CD4-positive, CD25-positive, alpha-beta regulatory T cell (primary cell): ENCODE measurements at places on chromosomes 12 and 14. TPM values are rescaled to one million over a fixed set of nuclear protein-coding genes. Genes with fewer than 3 reads are reported as not detected.

GRCh38 chr14:100591453-100592371 is 4.5 kb upstream of the BEGAIN start:
- H3K36me3 ChIP-seq: no peaks in the 10 kb centered on the region
- H3K27me3 ChIP-seq: peaks cover 7% of the 10 kb centered on the region
- DNase-seq: no peak
- H3K4me3 ChIP-seq: no peak overlapping the region
- H3K4me1 ChIP-seq: peaks cover 3% of the 10 kb centered on the region
- H3K27ac ChIP-seq: no peak overlapping the region

DNA sequence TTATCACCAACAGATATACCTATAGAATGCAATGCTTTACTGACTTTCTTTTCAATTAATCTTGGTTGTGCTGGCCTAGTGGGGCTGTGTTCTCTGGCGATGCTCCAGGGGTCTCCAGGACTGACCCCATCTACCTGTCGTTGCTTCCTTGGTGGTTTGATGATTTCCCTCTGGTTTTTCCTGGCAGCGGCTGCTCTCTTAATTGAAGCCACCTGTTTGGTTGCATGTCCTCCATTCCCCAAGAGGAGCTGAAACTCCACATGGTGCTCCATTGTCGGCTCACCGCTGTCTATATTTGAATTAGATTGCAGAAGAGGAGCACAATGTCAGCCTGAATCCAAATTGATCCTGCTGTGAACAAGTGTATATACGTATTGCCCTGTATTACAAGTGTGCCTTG is 7.1 kb upstream of the IFNG-AS1 start:
- H3K27ac ChIP-seq: no peak overlapping the region
- H3K4me1 ChIP-seq: no peaks in the 10 kb centered on the region
- H3K36me3 ChIP-seq: no peaks in the 10 kb centered on the region

GRCh38 chr12:115910057-115910456 is 367.4 kb downstream of the MED13L start:
- no peaks in the 10 kb centered on the region for H3K36me3 ChIP-seq
- DNase-seq: no peak
- H3K4me1 ChIP-seq: no peaks in the 10 kb centered on the region
- H3K4me3 ChIP-seq: no peak overlapping the region

- no peaks in the 10 kb centered on the region for H3K27me3 ChIP-seq
- DNase-seq: no peak
- H3K36me3 ChIP-seq: no peaks in the 10 kb centered on the region
- no peak overlapping the region for H3K27ac ChIP-seq
- H3K4me3 ChIP-seq: no peak overlapping the region
Observed at GRCh38 chr14:33490555-33490954, 460.3 kb downstream of the EGLN3 start.

GRCh38 chr12:122094735-122095631 is 16.4 kb downstream of the MLXIP start:
- H3K27ac ChIP-seq: peak overlapping the region; percentile 45
- H3K27me3 ChIP-seq: no peaks in the 10 kb centered on the region
- peaks cover 43% of the 10 kb centered on the region for H3K4me1 ChIP-seq
- H3K4me3 ChIP-seq: no peak overlapping the region
- no peak for DNase-seq

GRCh38 chr12:79624378-79624777 is 66.4 kb downstream of the PAWR start:
- H3K4me1 ChIP-seq: no peaks in the 10 kb centered on the region
- H3K36me3 ChIP-seq: no peaks in the 10 kb centered on the region
- no peak for DNase-seq
- no peak overlapping the region for H3K4me3 ChIP-seq
- no peak overlapping the region for H3K27ac ChIP-seq

DNA sequence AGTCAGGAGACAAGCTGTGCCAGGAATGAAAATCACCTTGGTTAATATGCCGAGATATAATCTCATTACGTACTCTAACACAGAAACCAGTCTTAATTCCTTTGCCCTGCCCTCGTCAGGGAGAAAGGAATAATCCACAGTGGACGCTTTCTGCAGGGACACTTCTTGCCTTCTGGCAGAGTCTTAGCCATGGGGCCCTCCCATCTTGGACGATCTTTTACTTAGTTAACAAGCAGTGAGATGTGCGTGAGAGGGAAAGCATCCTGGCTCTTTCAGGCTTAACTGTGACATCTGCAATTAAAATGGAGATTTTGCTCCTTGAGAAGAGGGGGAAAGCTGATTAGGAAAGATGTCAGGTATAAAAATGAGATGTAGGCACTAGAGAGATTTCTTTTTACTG is 246.4 kb downstream of the TMEM132C start:
- H3K4me1 ChIP-seq: no peaks in the 10 kb centered on the region
- no peak overlapping the region for H3K4me3 ChIP-seq
- DNase-seq: no peak
- no peaks in the 10 kb centered on the region for H3K27me3 ChIP-seq
- H3K36me3 ChIP-seq: no peaks in the 10 kb centered on the region

- H3K4me3 ChIP-seq: no peak overlapping the region
- DNase-seq: no peak
- no peaks in the 10 kb centered on the region for H3K27me3 ChIP-seq
Observed at GRCh38 chr12:22667122-22667521, 42.2 kb downstream of the ETNK1 start.

GRCh38 chr14:94474581-94475031 is 1.4 kb downstream of the SERPINA9 start:
- DNase-seq: no peak
- H3K4me1 ChIP-seq: no peaks in the 10 kb centered on the region
- no peaks in the 10 kb centered on the region for H3K36me3 ChIP-seq
- no peak overlapping the region for H3K4me3 ChIP-seq

DNA sequence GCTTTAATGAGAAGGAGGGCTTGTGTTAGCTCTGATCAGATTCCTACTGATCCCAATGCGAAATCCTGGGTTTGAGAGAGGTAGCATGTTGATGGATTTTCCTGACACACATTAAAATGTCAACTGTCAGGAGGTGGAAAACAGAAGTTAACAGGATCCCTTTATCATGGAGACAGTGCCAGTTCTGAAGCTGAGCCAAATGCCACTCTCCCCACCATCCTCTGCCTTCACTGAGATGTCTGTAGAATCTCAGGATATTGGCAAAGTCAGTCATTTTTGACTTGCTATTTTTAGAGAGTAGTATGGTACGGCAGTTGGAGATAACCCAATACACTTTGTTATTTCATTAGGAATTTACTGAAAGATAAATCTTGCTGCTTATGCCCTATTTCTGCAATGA is 1816.2 kb upstream of the FLRT2 start:
- H3K27ac ChIP-seq: no peak overlapping the region
- H3K27me3 ChIP-seq: no peaks in the 10 kb centered on the region
- H3K4me3 ChIP-seq: no peak overlapping the region
- no peaks in the 10 kb centered on the region for H3K36me3 ChIP-seq
- no peaks in the 10 kb centered on the region for H3K4me1 ChIP-seq

GRCh38 chr12:49703647-49704137 is 3.5 kb downstream of the FMNL3 start:
- H3K4me1 ChIP-seq: peaks cover 53% of the 10 kb centered on the region
- H3K36me3 ChIP-seq: no peaks in the 10 kb centered on the region
- H3K27ac ChIP-seq: no peak overlapping the region
- no peaks in the 10 kb centered on the region for H3K27me3 ChIP-seq
- peak; percentile 11 for DNase-seq

DNA sequence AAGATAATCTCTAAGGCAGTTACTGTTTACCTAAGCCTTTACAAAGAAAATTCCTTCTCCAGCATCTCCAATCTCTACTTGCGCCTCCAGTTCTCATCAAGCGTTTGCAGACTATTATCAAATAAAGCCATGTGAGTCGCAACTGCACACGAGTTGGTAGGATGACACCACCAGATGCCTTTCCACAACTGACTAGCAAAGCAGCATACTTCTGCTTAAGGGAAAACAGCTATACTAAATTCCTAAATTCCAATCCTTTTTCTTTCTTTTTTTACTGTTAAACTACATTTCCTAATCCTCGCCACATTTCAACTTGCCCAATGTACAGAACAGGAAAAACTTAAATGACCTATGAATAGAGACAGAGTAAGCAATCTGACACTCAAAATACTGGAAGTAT is 166.7 kb downstream of the ITPR2 start:
- H3K4me3 ChIP-seq: no peak overlapping the region
- DNase-seq: no peak
- H3K27ac ChIP-seq: no peak overlapping the region
- no peaks in the 10 kb centered on the region for H3K4me1 ChIP-seq
- H3K36me3 ChIP-seq: peaks cover 22% of the 10 kb centered on the region

DNA sequence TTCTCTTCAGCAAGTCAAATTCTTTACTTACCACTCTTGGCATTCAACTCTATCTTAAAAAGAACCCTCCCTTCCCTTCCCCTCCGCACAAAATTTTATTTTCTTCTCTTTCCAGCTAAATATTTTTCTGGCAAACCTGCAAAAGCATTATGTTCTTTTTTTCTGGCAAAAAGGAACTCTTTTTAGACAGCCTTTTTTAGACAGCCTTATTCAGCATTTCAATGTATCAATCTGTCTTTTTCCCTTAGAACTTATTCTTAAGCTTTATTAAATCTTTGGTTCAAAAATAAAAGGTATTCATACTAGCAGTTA is 50.5 kb downstream of the SPTLC2 start:
- DNase-seq: no peak
- no peaks in the 10 kb centered on the region for H3K4me1 ChIP-seq
- no peak overlapping the region for H3K4me3 ChIP-seq
- peaks cover 28% of the 10 kb centered on the region for H3K36me3 ChIP-seq
- H3K27ac ChIP-seq: no peak overlapping the region
- no peaks in the 10 kb centered on the region for H3K27me3 ChIP-seq

GRCh38 chr14:56745097-56745496 is 65.2 kb downstream of the OTX2 start:
- no peak overlapping the region for H3K27ac ChIP-seq
- no peak overlapping the region for H3K4me3 ChIP-seq
- DNase-seq: no peak

DNA sequence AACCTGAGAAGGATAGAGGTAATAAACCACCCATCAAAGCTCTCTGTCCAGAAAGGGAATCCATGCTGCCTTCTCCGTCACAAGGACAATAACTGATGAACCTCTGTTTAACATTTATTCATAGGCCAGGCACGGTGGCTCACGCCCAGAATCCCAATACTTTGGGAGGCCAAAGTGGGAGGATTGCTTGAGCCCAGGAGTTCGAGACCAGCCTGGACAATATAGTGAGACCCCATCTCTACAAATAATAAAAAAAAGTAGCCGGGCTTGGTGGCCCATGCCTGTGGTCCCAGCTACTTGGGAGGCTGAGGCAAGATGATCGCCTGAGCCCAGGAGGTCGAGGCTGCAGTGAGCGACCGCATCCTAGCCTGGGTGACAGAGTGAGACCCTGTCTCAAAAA is 7.1 kb upstream of the FOS start:
- H3K36me3 ChIP-seq: no peaks in the 10 kb centered on the region
- H3K27me3 ChIP-seq: peaks cover 29% of the 10 kb centered on the region

DNA sequence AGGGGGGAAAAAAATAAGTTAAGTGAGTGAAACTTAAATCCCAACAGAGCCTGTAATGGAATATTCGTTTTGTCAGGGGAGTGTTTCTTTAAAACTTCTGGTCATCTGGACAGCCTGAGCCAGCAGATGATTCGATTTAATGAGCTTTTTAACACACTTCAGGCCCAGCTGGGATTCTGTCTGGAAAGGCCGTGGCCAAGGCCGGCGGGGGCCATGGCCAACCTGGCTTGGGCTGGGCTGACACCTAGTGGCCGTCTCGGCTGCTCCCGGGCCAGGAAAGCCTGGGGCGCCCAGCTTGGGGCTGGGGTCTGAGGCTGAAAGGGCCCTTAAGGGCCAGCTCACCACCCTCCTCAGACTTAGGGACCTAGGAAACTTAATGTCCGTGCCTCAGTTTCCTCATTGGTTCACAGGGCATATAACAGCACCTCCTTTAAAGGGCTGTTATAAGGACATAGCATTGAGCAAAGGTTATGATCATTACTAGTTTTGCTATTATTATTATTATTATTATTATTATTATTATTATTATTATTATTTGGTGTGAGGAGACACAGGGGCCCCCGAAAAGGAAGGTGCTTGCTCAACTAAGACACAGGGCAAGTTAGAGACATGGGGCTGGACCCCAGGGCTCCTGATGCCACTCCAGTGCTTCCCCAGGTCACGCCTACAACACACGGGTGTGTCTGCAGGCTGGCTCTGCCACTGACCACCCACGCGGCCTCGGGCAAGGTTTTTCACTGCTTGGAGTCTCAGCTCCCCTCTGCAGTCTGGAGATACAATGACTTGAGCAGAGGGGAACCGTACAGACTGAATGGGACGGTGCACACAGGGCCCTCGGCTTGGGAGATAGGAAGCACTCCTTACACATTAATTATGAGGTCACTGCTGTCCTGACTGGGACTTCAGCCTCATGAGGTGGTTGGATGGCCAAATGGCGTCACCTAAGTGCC is 84.0 kb downstream of the SYNE3 start:
- H3K36me3 ChIP-seq: peaks cover 89% of the 10 kb centered on the region
- H3K27me3 ChIP-seq: no peaks in the 10 kb centered on the region
- H3K27ac ChIP-seq: no peak overlapping the region
- DNase-seq: no peak

DNA sequence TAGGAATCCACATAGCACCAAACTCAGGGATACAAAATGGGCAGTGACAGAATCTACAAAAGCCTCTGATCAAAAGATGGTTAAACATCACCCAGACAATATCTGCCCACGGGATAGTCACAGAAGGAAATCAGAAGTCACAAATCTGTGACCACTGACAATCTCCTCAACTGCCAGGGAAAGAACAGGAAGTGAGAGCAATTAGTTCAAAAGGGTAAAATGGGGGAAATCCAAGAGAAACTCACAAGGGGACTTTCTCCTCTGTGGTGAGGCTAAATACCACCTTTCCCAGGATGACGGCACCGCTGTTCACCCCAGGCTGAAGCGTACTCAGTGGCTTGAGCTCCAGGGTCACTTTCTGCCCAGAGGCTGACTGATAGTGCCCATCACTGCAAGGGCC is 10.7 kb downstream of the TTC5 start:
- H3K4me3 ChIP-seq: no peak overlapping the region
- H3K36me3 ChIP-seq: peaks cover 91% of the 10 kb centered on the region
- H3K27me3 ChIP-seq: no peaks in the 10 kb centered on the region
- H3K27ac ChIP-seq: no peak overlapping the region
- H3K4me1 ChIP-seq: no peaks in the 10 kb centered on the region
- no peak for DNase-seq

GRCh38 chr12:22014783-22015144 is 31.3 kb upstream of the CMAS start:
- no peak overlapping the region for H3K4me3 ChIP-seq
- no peaks in the 10 kb centered on the region for H3K36me3 ChIP-seq
- H3K4me1 ChIP-seq: no peaks in the 10 kb centered on the region
- peaks cover 4% of the 10 kb centered on the region for H3K27me3 ChIP-seq
- H3K27ac ChIP-seq: no peak overlapping the region

The TMEM120B gene
- 7.5 TPM for total RNA-seq

The CRY1 gene
- total RNA-seq: 91.1 TPM

The AKAP3 gene
- total RNA-seq: 1.5 TPM

The SSPN gene
- not detected for total RNA-seq

The KRT73 gene
- 1.0 TPM for total RNA-seq

The ACVRL1 gene
- total RNA-seq: not detected

The OVCH1 gene
- total RNA-seq: not detected

The LYZ gene
- total RNA-seq: 1.0 TPM

The FAIM2 gene
- total RNA-seq: 0.10 TPM
